ENCODE measurements at places on chromosomes 7 and 10.

DNA sequence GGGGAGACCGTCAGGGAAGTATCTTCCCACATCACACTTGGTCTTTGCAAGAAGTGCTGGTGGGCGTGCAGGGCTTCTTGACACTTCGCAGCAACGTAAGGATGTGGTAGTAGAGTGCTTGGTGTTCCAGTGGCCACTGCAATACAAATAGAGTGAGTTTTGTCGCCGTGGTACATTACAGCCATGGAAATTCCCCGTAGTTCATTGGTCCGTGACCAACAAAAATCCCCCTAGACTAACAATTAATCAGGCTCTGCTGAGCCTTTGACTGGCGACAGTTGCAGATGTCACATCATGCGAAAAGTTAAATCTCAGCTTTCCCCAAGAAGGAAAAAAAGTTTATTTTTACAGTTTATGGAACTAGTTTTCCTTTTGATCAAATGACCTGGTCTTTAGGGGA, 134.7 kb downstream of the MGMT start:
- DNase-seq = no peak

GRCh38 chr7:51455948-51456347, 139.3 kb upstream of the COBL start:
- DNase-seq = peak; percentile 32

- DNase-seq = no peak
These were observed 2.2 kb upstream of the CLEC5A start for GRCh38 chr7:141949021-141949420.

GRCh38 chr10:91420868-91421267, 10.7 kb downstream of the HECTD2 start:
- no peak for DNase-seq

DNA sequence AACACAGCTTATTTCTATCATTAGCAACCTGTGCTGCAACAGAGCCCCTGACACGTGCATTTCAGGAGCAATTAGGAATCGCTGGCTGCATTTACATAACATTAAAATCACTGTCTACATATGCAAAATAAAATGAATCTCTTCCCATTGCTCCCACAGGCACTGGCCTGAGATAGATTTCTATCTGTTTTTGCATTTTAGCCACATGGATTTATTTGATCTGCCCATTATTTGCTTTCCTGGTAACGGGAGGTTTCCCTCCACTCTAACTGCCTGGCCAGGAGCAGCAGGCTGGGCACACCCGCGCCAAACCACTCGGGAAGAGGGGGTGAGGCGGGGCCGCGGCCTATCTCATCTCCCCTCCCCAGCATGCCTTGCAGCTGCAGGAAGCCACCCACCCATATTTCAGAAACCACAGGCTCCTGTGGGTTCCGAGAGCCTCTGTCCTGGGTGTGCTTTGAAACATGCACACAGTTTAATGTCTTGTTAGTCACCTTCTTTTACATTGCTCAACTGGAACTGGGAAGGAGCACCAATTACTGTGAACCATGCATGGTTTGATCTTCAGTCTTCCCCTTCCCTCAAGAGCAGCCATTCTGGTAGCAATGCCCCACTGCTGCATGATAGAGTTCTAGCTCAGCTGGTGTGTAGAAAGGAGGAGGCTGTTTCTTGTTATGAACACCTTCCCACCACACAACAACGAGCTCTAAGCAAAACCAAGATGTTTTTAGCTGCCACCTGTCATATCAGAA, 37.7 kb upstream of the IKZF1 start:
- no peak for DNase-seq

DNA sequence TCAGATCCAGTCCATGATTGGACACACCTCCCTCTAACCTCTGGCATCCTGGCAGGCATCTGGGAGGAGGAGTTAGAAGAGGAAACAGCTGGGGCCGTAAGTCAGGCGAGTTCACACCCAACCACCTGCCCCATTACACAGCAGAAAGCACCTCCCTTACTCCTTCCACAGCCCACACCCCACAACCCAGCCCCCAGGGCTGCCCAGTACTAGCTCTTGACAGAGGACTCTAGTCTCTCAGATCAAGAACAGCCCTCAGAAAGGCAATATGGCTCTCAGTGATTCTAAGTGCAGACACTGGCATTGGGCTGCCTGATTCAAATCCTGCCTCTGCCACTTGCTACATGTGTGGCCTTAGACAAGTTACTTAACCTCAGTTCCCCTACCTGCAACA, 34.1 kb downstream of the KCNMA1 start:
- DNase-seq = no peak

GRCh38 chr7:64873155-64873500, 29.9 kb upstream of the ZNF273 start:
- DNase-seq = no peak

DNA sequence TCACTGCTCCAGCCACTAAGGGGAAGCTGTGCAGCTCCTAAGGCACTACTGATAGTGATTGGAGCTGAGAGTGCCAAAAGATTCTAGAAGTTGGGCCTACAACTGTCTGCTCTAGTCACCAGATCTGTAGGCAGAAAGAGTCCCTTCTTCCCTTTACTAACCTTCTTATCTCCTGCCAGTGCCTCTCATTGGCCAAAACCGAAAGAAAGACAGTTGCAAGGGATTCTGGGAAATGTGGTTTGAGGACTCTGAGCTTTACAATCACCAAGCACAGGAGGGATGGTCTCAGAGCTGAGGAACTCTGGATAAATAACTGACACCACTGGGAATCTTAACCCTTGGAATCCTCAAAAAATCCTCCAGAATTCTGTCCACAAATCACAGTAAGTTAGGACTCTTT, 615.8 kb downstream of the CCSER2 start:
- DNase-seq = no peak
